ENCODE measurements at places on chromosomes 2 and 18. TPM values are rescaled to one million over a fixed set of nuclear protein-coding genes. Genes with fewer than 3 reads are reported as not detected.
A peak's percentile ranks its signal among the peaks of the same experiment; 100 is the strongest.

DNA sequence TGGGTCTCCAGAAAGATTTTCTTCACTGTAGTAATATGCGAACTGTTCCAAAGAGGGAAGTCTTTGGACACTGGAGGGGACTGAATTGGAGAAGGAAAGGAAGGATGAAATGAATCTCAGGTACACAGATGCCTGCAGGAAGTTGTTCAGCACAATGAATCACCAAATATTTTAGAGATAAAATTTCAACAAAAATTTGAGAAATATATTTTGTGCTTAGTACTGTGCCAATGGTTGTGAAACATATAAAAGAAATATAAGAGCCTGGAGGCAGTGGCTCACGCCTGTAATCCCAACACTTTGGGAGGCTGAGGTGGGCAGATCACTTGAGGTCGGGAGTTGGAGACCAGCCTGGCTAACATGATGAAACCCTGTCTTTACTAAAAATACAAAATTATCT is 3.2 kb downstream of the ELMOD3 start:
- DNase-seq: no peak

- no peak for DNase-seq
Measured at GRCh38 chr2:235001237-235002133, 49.7 kb downstream of the SH3BP4 start.

The UBXN4 gene
- total RNA-seq: 98.3 TPM

The LRP1B gene
- 0.22 TPM for total RNA-seq

DNA sequence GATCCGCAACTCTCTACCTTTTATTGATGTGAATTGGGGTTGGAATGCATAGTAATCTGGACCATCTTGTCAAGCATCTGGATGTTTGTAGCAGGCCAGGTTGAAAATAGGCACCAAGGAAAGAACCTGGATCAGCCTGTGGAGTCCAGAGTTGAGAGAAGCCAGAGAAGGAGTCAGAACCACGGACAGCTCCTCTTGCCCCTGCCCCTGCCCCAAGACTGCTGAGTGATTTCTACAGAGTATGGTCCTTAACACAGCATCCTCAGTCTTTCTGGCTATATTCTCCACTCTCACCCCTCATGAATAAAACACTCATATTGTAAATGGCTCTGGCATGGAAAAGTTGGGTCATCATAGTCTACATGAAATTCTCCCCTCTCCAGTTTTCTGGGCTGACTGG is 154.6 kb downstream of the LOXHD1 start:
- no peak for DNase-seq

DNA sequence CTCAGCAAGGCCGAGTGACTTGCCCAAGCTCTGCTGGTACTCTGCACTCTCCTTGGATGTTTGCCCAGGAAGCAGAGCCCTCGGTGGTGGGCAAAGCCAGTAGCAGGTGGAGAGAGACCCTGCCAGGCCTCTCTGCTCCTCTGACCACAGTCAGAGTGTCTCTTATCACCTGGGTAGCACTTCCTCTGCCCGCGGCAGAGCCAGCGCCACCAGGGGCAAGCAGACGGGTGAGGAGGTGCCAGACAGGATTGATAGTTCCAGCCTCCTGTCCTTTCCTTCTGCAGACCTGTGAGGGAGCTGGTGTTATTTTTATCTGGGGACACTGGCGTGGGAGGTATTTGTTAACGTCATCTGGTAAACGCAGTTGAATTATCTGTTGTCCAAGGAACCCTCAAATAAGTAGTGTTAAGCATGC is 152.9 kb downstream of the SMAD7 start:
- peak; percentile 49 for DNase-seq

- DNase-seq: no peak
Measured at GRCh38 chr2:168183308-168183997, 63.9 kb downstream of the STK39 start.

GRCh38 chr2:217783243-217783642 is 219.6 kb downstream of the TNS1 start:
- no peak for DNase-seq
